ENCODE measurements at places on chromosomes 2 and 18. TPM values are rescaled to one million over a fixed set of nuclear protein-coding genes. Genes with fewer than 3 reads are reported as not detected.

DNA sequence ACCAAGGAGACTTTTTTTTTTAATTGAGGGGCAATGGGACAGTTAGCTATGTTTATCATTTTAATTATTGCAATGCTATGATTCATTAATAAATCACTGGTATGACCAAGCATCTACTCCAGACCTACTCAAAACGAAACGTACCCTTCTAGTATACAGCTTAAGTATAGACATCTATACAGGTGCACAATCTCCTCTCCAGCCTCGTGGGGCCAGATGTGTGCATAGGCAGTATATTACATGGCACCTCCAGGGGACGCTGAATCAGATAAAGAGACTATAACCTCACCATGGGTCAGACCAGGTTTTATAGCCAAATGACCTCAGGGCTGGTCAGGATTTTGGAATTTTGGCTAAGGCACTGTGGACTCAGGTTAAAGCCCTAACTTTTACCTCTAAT is 86.6 kb downstream of the SS18 start:
- DNase-seq = no peak

GRCh38 chr2:212770240-212770639 is 231.6 kb upstream of the ERBB4 start:
- peak; percentile 13 for DNase-seq

DNA sequence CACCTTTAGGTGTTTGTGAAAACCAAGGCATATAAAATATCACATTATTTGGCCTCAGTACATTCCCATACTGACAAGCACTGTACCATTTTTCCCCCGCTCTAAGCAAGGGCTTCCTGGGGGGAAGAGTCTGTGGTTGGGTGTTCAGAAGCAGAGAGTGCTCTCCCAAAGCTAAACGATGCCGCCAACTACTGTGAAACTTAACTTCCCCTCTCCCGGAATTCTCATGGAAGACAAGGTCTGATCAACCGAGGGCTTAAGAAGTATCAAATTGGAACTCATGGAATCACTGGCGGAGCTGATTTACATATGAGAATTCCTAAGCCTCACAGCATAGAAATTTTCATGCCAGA is 433 bp upstream of the MFF start:
- DNase-seq = no peak

DNA sequence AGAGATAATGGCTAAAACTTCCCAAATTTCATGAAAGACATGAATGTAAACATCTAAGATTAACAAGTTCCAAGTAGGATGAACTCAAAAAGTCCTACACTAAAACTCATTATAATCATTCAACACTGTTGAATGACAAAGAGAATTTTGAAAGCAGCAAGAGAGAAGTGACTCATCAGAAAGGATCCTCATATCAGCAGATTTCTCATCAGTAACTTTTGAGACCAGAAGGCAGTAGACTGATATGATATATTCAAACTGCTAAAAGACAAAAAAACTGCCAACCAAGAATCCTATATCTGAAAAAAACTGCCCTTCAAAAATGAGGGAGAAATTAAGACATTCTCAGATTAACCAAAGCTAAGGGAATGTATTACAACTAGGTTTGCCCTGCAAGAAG is 130.6 kb upstream of the OTX1 start:
- DNase-seq = peak; percentile 42

TFPI gene
- 57.2 TPM for total RNA-seq

Data from RPMI7951 (cell line).